ENCODE measurements at places on chromosomes 16 and 17. TPM values are rescaled to one million over a fixed set of nuclear protein-coding genes. Genes with fewer than 3 reads are reported as not detected.

ZNF821 gene
- total RNA-seq: 35.1 TPM

HS3ST4 gene
- total RNA-seq: 12.5 TPM

TBC1D3 gene
- total RNA-seq: not detected

- DNase-seq: no peak
Observed at GRCh38 chr17:20948984-20949777, 93.6 kb downstream of the USP22 start.

- DNase-seq: no peak
Observed at GRCh38 chr17:4248504-4249277, 15.1 kb downstream of the ANKFY1 start.

DNA sequence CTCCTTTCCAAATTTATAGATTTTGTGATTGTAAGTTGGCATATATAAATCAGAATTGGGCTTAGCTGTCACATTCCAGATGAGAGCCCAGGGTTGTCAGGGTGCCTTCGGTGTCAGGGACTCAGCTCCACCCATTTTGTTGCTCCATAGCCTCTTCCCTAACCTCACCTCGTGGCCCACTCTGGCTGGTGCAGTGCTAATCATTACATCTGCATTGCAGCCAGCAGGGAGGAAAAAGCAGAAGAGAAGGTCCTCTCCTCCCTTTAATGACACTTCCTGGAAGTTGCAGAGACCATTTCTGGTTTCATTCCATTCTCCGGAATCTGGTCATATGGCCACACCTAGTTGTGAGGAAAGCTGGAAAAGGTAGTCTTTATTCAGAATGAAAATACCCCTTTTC, 113.3 kb downstream of the CCT6B start:
- DNase-seq: no peak

All from occipital lobe (tissue), 3 donors.